ENCODE measurements at places on chromosomes 6 and 20.

GRCh38 chr6:83601119-83601518 lies 88.8 kb downstream of the PRSS35 start:
- no peak for DNase-seq

GRCh38 chr6:41027241-41027640 lies 11.8 kb downstream of the UNC5CL start:
- no peak for DNase-seq

GRCh38 chr20:40900666-40901215 lies 127.9 kb upstream of the TOP1 start:
- no peak for DNase-seq

- DNase-seq: peak; percentile 64
These were observed 268.8 kb downstream of the TMEM242 start for GRCh38 chr6:157054531-157054979.

DNA sequence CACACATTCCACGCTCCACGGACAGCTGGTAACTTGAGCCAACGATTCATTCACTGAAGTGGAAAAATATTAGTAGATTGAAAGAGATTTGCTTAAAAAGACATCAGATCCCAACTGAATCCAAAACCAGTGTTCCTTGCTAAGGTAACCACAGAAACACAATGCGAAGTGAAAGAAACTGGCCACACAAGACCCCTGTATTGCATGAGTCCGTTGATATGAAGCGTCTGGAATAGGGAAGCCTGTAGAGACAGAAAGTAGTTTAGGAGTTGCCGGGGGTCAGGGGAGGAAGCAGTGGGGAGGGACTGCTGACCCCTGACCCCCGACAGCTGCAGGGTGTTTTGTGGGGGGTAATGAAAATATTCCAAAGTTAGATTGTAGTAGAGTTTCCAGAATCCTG lies 10.0 kb downstream of the PCK1 start:
- no peak for DNase-seq

GRCh38 chr20:46991880-46992639 lies 97.4 kb downstream of the EYA2 start:
- DNase-seq: no peak

- DNase-seq: no peak
These were observed 113.2 kb downstream of the FAM83B start for GRCh38 chr6:54959820-54960219.

DNA sequence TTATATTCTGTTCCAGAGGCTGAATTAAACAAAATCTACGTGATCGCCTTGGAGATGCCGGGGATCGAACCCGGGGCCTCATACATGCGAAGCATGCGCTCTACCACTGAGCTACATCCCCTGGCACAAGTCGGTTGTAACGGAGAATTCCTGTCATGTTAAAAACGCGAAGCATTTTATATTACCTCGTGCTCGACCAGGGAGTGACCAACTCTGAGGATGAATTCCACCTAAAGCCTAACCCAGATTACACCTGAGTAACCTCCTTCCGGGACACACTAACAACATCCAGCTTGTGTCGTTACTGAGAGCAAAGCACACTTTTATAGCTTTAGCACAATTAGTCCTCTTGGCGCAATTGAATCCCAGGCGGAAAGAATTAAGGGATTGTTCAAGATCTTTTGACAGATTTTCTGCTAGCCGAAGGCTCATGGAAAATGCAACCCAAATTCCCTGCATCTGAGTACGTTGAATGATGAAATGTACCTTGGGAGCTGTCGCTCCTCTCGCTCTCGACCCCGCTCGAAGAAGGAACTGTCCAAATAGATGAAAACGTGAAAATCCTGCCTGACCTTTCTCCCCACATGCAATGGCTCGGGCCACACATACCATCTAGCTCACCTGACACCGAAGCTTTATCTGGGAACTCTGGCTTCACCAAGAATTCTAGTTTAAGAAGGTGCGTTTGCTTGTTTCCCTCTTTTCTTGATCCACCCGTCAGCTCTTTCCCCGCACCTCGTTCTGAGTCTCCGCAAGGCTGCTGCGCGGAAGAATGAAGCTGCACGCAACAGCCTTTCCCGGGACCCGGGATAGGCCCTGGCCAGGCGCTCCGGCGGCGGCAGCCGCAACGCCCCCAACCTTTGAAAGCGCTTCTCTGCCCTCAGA lies 148.3 kb downstream of the GPX5 start:
- no peak for DNase-seq

GRCh38 chr20:36607586-36608387 lies 2.2 kb downstream of the RAB5IF start:
- DNase-seq: no peak

- DNase-seq: no peak
These were observed 3.5 kb upstream of the PSORS1C2 start for GRCh38 chr6:31142361-31142761.

- DNase-seq: no peak
These were observed 68.9 kb downstream of the DLGAP4 start for GRCh38 chr20:36374995-36375394.

- no peak for DNase-seq
These were observed 13.9 kb upstream of the HELZ2 start for GRCh38 chr20:63587776-63588591.

DNA sequence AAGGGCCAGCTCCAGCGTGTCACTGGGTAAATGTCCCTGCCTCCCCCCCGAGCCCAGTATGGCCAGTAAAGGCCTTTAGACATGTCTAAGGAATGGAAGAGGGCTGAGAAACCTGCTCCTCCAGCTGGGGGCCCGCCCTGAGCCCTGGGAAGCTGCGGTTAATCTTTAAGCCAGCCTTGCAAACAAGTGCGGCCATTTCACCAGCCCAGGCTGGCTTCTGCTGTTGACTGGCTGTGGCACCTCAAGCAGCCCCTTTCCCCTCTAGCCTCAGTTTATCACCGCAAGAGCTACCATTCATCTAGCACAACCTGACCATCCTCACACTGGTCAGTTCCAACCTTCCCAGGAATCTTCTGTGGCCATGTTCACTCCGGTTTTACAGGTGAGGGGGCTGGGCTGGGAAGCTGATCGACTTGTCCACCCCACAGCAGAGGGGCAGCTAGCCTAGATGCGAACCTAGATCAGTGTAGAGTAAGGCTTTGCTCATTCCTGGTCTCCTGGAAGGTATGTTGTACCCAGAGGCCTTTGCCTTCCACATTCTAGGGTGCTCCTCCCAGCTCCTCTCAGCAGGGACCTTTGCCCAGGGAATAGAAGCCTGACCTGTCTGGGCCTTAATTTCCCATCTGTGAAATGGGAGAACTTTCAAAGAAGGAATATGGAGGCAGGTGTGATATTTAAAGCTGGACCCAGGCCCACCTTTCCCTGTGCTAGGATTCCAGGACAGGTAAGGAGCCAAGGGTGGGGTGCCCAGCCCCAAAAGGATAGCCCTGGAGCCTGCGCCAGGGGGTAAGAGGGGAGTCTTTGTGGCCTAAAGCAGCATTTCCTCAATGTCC lies 1.2 kb upstream of the SRC start:
- DNase-seq: no peak

DNA sequence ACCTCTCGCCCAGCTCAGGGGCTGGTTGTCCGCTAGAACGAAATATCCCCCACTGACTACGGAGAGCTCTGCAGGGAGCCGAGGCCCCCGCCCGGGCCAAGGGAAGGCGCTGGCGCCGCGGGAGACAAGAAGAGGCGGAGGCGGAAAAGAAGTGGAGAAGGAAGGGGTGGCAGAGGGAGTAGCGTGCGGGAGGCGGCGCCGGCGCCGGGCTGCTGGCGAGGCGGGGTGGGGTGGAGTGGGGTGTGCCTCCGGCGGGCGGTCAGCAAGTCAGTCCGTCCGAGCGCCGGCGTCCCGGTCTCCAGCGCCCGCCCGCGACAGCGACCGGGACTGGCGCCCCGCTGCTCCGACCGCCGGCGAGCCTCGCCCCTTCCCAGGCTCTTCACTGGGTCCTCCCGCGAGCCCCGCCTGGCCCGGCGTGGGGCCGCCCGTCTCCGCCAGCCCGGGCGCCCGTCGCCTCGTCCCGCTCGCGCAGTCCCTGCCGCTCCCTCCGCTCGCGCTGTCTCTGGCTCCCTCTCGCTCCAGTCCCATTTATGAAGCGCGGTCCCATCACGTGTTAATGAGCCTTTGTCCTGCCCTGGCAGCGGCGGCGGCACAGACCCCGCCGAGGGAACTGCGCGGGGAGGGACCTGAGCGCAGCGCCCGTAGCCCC lies at the start of gene CNR1:
Gene CNR1, minus strand, starts transcription at position 504 of the 649 bp plus-strand sequence. CDS start 21,073 bp downstream, outside the sequence.
- no peak for DNase-seq

- peak; percentile 47 for DNase-seq
These were observed 4.9 kb upstream of the DLL1 start for GRCh38 chr6:170295510-170296422.

DNA sequence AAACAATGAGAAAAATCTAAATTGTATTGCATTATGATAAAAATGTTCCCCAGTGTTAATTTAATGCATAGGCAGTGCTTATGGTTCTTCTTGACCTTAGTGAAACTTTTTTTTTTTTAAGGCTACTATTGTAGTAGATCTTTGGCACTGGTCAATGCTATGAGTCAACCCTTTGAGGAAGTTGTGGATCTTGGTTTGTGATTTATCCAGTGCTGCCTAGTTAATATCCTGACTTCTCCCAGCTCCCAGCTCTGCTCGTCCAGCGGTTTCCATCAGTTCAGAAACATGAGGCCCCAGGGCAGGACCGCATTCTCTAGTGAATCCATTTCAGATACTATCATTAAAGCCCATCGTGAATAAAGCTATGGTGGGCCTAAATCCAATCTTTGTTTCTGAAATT lies 364.5 kb upstream of the JARID2 start:
- DNase-seq: no peak

DNA sequence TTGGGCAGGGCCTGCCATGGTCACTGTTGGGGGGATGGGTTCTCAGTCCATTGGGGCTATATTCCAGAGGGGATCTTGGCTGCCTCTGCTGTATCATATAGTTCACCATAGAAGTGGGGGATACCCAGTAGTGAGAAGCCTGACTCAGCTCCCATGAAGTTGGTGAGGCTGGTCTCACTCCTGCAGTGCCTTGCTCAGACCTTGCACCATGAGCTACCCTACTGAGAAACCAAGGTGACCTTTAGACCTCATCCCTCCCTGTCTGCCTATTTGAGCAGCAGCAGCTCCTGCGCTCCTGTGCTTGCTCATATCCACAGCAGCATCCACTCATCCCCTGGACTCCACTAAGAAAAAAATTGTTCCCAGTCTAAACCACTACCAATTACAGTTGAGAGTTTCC lies 56.0 kb upstream of the HEY2 start:
- no peak for DNase-seq

- no peak for DNase-seq
These were observed 59.3 kb downstream of the DLL1 start for GRCh38 chr6:170231293-170232185.

DNA sequence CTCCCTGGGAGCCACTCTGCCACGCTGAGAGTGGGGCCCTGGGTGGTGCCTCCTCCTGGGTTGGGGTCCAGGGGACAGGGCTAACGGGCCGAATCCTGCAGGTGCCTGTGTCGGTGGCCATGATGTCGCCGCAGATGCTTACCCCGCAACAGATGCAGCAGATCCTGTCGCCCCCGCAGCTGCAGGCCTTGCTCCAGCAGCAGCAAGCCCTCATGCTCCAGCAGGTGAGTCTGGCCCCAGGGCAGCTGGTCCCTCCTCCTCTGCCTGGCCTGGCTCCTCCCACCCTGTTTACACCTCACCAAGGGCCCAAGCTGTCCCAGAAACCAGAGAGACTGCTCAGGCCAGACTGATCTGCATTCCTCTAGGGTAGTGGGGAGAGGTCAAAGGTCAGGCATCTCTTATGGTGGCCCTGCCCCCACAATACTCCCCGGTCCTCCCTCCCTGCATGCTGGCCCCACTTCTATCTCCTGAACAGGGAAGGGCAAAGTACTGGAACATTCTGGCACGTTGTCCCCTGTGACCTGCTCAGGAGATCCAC lies 38.6 kb downstream of the FOXP4 start:
- DNase-seq: no peak

- no peak for DNase-seq
These were observed 146.5 kb upstream of the COL21A1 start for GRCh38 chr6:56393615-56394612.

DNA sequence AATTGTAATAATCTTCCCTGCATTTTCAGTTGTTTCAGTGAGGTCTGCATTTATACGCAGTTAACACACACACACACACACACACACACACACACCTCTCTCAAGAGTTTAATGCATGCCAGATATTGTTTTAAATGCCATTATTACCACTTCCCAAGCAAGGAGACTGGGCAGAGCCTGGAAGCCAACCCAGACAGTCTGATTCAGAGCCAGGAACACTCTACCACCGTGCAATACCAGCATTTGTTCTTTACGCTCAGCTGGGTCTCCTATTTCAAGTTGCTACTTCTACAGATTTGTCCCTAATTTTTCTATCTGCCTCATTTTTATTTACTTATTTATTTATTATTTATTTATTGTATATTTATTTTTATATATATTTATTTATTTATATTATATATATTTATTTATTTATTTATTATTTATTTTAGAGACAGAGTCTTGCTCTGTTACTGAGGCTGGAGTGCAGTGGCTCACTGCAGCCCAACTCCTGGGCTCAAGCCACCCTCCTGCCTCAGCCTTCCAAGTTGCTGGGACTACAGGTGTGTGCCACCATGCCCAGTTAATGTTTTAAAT lies 68.4 kb downstream of the PCSK2 start:
- no peak for DNase-seq

GRCh38 chr6:25457516-25457915 lies 178.3 kb downstream of the CARMIL1 start:
- no peak for DNase-seq

All from CD4-positive, alpha-beta T cell treated with Interleukin-12 subunit alpha and Interleukin-12 subunit beta, for 1 hour (primary cell).